ENCODE measurements at places on chromosomes 7 and 10.

DNA sequence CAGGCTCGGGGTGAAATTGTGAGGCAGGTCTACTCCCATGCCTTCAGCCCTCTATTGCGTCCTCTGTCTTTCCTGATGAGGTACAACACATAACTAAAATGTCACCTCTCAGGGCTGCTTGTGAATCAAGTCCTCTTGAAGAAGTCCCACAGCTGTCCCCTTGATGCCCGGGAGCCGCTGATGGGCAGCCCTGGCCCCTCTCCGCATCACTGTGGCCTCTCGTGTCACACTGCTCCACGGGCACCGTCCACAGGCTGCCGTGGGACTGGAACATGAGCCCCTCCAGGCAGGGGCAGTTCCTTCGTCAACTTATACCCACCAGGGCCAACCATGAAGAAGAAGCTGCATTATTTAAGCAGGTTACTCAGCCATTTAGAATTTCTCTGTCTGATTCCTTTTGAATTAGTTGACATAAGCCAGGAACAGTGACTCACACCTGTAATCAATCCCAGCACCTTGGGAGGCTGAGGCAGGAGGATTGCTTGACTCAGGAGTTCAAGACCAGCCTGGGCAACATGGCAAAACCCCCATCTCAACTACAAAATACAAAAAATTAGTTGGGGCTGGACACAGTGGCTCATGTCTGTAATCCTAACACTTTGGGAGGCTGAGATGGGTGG lies 58.5 kb upstream of the UBE3C start:
- DNase-seq: no peak

- DNase-seq: no peak
Observed at GRCh38 chr10:126336801-126337200, 51.5 kb downstream of the ADAM12 start.

- peak; percentile 19 for DNase-seq
Observed at GRCh38 chr7:98249106-98249505, 2.9 kb downstream of the TECPR1 start.

- DNase-seq: no peak
Observed at GRCh38 chr7:26861050-26861449, 3.3 kb downstream of the SKAP2 start.

DNA sequence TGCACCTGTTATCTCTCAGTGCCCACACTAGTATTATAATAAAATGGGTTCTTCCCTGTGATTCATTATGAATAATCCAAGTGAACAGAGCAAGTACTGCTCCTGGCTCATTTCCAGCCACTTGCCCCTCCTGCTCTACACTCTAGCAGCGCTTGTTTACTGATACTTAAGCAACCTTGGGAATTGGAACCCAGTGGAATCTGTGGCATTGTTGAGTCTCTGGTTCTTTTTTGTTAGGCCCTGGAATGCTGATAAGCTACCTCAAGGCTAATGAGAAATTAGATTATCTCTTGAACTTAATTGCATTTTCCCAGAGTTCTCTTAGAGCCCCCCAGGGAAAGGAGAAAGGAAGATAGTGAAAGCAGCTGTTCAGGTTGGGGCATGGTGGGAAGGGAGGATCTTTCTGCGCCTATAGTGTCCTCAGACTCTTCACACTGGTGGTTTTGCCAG lies 34.0 kb downstream of the PRKAR2B start:
- DNase-seq: peak; percentile 48

DNA sequence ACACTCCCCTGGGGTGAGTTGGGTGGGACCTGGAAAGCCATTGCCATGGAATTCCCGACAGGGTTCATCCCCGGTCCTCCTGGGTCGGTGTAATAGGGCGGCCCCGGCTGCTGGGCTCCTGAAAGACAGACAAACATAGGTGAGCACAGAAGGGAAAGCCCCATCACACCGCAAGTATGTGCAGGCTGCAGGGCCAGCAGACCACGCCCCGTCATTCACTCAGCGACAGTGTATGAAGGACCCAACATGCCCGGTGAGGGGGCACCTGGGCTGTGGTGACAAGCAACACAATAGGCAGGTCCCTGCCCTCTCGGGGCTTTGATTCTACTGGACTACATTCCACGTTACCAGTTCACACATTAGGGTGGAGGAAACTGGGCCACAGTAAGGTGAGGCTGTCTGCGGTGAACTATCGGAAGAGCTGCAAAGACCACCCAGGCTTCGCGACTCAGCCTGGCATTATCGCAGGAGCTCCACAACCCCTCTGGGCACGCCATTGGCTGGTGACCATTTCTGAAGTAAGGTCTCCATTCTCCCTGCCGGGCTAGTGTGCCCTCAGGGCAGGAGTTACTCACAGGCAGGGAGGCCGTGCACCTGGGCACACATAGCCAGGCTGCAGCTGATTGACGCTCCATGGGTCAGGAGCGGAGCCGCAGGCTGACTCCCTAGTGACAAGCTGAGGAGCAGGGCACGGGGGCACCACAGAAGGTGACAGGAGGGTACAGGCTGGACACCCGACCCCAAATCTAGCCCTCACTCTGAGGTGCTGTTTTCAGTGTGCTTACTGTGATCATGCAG lies 99.2 kb downstream of the VOPP1 start:
- DNase-seq: no peak

GRCh38 chr10:44731283-44731682 lies 179.9 kb upstream of the TMEM72 start:
- DNase-seq: no peak

DNA sequence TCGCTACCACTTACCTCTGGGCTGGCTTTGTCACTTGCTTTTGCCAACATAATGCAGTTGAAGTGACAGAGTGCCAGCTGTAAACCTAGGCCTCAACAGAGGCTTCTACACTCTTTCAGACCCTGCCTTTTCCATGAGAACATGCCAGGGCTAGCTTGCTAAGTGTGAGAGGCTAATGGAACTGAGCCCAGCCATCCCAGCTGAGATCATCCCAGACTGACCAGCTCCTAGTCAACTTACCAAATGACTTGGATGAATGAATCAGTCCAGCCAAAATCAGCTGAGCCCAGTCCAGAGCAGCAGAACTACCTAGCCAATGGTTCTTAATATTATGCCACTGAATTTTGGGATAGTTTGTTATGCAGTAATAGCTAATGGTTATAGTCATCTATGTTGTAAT lies 34.7 kb upstream of the MKLN1 start:
- DNase-seq: no peak

GRCh38 chr7:23261843-23262452 lies 15.4 kb downstream of the GPNMB start:
- peak; percentile 92 for DNase-seq

DNA sequence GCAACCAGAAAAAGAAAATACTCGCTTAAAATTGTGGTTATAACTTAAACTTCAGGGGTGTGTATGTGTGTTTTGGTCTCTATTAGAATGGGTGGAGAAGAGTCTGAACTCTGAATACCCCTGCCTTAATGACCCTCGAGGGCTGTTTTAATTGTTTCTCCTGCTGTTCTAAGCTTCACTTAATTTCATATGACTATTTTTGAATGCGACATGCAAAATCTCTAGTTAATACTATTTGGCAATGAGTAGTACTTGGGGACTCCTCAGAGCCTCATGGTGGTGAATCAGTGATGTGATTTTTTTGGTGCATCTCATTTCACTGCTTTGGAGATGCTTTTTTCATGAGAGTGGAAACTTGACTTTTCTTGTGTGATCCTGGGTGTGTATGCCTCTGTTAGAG lies 178.6 kb downstream of the CDK14 start:
- no peak for DNase-seq

- DNase-seq: no peak
Observed at GRCh38 chr7:104951546-104951945, 62.5 kb upstream of the KMT2E start.

- peak; percentile 51 for DNase-seq
Observed at GRCh38 chr7:151342102-151342646, 562 bp downstream of the NUB1 start.

GRCh38 chr7:2076649-2077064 lies 156.1 kb downstream of the MAD1L1 start:
- DNase-seq: no peak

DNA sequence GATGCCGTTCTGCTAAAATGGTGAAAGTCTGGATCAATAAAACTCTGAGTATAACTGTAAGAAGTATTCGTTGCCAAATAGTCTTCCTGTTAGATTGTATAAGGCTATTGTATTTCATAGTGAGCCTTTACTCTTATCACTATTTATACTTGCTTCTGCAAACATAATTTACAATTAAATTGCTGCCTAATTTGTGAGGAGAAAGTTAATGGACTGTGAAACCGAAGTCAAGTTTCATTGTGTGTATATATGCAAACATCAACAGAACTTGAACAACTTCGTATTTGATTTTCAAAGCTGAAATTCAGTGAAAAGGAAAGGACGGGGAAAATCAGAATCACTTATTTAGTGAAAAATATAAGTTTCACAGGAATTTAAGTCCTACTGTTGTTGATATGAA lies 135.9 kb upstream of the CCDC6 start:
- DNase-seq: no peak

DNA sequence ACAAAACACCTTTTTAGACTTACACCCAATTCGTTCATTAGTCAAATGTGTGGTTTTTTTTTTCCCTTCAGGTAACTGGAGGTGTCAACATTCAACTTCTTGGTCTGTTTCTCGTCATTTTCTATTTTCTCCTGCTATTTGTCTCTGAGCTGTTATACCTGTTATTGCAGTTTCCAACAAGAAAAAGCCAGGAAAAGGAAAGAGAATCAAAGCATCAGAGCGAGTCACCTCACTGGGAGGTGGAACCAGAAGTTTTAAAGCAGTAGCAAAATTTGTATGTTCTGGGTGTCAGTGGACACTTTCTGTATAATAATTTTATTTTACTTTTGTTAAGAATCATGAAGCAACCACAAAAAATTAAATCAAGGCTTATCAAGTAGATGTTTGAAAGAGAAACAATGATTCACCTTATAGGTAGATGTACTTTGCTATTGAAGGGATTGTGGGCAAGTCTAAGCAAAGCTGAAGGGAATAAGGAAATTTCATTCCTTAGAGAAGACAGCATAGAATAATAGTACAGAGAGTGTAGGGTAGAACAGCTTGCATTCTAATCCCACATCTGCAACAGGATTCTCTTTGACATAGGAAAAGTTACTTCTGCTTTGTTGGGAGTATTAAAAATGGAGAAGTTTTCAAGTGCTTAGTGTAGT lies 675.8 kb downstream of the PCDH15 start:
- no peak for DNase-seq
